Urothelium cell line (cell line): ENCODE measurements at places on chromosomes 12 and 14.
A peak's percentile ranks its signal among the peaks of the same experiment; 100 is the strongest.

DNA sequence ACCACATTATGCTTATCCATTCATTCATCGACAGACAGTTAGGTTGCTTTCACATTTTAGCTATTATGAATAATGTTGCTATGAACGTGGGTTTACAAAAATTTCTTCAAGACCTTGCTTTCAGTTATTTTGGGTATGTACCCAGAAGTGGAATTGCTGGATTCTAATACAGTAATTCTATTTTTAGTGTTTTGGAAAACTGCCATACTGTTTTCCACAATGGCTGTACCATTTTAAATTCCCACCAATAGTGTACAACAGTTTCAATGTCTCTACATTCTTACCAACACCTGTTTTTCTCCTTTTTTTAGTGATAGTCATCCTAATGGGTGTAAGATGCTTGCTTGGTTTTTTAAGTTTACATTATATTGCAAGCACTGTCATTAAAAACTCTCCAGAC lies 147.5 kb downstream of the ZFP36L1 start:
- no peak for DNase-seq

DNA sequence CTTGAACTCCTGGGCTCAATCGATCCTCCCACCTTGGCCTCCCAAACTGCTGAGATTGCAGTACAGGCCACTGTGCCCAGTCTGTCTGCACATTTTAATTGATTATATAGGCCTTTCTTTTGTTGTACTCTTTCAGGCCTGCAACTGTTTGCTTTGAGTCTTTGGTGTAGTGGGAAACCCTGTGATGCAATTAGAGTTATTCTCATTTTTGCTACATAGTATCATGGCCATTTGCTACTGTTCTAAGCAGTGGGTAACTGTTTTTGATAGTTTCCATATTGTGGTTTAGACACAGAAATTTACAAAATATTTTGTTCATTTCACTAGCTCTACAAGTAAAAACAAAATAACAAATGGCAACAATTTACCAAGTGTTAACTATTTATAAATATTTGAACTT lies 6.3 kb upstream of the TUBA1B start:
- DNase-seq: no peak

- DNase-seq: no peak
These were observed 25.2 kb downstream of the POLE start for GRCh38 chr12:132661972-132662371.

DNA sequence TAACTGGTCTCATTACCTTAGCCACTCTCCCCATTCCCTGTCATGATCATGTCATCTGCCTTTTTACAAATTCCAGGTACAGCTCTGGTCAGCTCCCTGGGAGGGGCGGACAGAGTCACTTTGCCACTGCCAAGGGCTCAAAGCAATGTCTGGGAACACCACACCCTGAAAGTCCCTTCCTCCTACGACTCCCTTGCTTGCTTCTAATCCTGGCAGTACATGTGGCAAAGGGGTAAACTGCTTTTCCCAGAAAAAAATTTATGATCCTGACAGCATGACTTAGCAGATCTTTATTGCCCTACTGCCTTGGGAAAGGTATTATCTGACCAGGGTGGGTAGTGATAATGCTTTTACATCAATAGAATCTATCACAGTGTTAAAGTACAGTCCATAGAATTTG lies 376.0 kb upstream of the PDE3A start:
- DNase-seq: no peak

DNA sequence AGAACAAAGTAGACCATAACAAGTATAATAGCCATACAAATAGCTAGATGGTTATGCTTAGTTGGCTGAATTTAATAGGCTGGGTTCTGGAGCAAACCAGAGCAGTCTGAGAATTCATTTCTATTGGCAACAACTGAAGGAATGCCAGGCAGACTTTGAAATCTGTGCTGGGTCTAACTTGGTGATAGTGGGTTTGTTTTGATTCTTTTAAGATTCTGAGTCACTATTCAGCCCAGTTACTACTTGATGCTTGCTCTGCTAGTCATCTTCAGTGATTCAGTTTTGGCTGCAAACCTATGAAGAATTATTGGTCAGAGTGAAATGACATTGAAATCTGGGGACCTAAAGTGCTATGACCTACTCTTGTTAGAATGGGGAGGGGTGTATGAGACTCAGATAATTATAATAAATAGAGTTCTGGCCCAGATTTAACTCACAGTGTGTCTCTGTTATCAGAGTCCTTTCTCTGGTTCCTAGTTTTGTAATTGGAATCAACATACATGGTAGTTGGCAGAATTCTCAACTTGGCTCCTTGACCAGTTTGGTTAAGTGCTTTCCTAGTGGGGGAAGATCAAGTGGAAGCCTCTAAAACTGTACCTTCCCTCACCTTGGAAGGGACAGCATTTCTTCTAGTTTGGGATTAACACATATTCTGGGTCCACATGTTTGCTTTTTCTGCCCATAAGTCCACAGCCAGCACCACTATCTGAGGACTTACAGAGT lies 43.5 kb downstream of the MNAT1 start:
- DNase-seq: no peak

DNA sequence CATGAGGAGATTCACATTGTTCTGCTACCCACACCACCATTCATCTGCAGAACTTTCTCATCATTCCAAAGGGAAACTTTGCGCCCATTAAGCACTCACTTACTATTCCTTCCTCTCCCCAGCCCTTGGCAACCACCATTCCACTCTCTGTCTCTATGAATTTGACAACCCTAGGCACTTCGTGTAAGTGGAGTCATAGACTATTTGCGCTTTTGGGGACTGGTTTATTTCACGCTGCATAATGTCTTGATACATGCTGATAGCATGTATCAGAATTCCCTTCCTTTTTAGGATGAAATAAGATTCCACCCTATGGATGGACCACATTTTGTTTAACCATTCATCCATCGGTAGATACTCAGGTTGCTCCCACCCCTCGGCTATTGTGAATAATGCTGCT lies 4.5 kb upstream of the EML1 start:
- DNase-seq: no peak

DNA sequence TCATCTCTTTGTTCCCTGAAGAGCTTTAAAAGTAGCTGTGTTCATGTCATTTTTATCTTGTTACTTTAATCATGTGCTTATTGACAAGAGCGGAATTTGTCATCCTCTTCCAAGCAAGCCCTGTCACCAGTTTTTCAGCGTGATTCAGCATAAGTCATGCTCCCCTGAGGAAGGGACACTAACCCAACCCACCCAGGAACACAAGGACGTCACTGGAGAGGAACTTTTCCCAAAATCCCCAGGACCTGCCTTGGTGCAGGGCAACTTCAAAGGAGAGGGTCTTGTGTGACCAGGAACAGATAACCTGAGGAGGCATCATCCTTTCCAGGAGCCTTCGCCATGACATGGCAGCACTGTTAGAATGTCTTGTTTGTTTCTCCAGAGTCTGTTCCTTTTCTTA lies 107.1 kb upstream of the DIO3 start:
- no peak for DNase-seq

- DNase-seq: no peak
These were observed 37.7 kb downstream of the CCDC175 start for GRCh38 chr14:59538936-59539335.

- peak; percentile 72 for DNase-seq
These were observed 9.4 kb upstream of the HVCN1 start for GRCh38 chr12:110698171-110698902.

GRCh38 chr12:96401076-96401871 lies 1.0 kb upstream of the CDK17 start:
- DNase-seq: peak; percentile 39

GRCh38 chr12:113269257-113269943 lies 48.1 kb downstream of the TPCN1 start:
- DNase-seq: no peak

GRCh38 chr12:71546322-71546861 lies 106.8 kb downstream of the LGR5 start:
- no peak for DNase-seq

GRCh38 chr12:57760347-57760982 lies 5.6 kb downstream of the MARCHF9 start:
- DNase-seq: no peak

- DNase-seq: no peak
These were observed 3.2 kb downstream of the CATSPERB start for GRCh38 chr14:91728616-91729183.

DNA sequence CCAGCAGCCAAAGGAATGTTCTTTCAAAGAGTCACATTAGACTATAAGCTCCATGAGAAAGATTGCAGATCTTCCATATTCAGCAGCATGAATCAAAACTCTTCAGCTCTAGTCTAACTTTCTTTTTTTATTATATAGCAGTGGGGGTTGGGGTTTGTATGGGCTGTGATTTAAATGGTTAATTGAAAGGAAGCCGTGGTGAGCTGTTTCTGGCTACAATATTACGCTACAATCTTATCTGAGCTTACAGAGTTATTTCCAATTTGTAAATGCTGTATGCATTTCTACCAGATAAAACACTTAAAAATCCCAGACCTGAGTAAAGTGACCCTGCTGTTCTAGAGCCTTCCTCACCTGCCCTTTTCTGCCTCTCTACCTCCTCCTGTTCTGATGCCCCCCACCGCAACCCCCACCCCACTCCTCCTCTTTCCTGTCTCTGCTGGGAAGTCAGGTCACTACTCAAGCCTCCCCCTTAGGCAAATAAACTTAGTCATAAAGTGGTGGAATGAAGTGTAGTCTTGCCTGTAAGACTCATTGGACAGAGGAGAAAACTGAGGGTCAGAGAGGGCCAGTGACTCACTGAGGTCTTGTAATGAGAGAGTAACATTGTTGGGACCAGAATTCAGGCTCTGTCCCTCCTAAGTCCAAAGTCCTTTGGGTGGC lies 1089.5 kb downstream of the BCL11B start:
- DNase-seq: peak; percentile 22

GRCh38 chr14:68195126-68195525 lies 375.5 kb downstream of the RAD51B start:
- no peak for DNase-seq

- no peak for DNase-seq
These were observed 9.2 kb upstream of the HIP1R start for GRCh38 chr12:122825773-122826724.

DNA sequence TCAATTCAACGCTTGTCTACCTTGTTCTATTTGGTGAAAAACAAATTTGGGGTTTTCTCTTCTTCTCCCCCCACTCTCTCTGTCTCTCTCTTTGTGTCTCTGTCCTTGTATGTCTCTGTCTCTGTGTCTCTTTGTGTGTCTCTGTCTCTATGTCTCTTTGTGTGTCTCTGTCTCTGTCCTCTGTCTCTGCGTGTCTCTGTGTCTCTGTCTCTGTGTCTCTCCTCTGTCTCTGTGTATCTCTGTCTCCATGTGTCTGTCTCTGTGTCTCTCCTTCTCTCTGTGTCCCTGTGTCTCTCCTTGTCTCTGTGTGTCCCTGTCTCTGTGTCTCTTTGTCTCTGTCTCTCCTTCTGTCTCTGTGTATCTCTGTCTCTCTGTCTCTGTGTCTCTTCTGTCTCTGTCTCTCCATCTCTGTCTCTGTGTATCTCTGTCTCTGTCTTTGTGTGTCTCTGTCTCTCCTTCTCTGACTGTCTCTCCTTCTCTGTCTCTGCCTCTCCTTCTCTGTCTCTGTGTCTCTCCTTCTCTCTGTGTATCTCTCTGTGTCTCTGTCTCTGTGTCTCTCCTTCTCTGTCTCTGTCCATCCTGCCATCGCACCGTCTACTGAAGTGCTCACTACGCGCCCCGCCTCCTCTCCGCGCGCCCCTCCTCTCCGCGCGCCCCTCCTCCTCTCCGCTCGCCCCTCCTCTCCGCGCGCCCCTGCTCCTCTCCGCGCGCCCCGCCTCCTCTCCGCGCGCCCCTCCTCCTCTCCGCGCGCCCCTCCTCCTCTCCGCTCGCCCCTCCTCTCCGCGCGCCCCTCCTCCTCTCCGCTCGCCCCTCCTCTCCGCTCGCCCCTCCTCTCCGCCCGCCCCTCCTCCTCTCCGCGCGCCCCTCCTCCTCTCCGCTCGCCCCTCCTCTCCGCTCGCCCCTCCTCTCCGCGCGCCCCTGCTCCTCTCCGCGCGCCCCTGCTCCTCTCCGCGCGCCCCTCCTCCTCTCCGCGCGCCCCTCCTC lies 12.8 kb downstream of the LRCOL1 start:
- no peak for DNase-seq

- DNase-seq: no peak
These were observed 110.2 kb downstream of the PPP2R5E start for GRCh38 chr14:63432888-63433552.

DNA sequence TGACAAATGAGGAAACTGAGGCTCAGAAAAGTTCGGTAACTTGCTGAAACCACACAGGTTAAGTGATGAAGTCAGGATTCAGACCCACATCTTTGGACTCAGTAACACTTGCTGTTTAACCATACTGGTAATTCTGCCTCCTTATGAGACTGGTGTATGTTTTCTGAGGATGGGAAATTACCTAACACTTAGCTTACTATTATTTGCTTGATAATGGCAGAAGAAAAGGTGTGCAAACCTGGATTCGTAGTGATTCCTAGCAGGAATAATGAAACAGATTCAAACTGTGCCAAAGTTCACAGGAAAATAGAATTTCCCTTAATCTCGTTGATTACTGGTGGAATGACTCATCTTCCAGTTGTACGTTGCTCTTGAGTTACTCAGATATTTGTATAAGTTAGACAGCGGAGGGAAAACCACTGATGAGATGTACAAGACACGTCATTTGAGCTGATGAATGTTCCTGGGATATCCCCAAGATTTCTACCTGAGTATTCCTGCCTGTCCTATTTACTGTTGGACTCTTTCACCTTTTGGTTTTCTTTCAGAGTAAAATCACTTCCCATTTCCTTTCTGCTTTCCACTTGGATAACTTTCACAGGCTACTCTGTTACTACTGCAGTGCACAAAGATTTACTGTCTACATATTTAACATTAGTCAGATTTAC lies 37.5 kb downstream of the PRORP start:
- DNase-seq: peak; percentile 70

DNA sequence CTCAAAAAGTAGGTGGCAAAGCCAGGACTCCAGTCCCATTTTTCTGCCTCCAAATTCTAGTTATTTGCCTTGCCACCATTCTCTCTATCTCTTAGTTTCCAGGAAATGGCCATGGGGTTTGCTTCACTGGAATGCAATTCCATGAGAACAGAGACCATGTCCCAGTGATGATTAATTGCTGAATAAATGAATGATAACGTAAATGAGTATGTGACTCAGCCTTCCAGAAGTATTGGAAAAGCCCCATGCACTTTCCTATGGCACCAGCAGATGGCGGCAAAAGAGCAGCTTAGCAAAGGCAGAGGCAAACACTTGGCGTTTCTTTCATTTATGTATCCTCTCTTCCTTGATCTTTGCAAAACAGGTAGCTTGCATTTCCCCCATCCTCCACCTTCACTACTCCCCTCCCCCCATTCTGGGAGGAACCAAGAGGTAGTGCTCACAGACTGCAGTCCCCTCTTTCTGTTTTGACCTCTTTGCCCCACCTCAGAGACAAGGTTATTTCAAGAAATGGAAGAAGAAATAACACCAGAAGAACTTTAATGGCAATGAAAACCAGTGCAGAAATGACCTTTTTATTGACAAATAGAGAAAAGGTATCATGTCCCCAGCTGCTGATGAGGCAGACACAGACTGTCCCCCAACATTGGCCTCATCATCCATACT lies 21.3 kb downstream of the TBX3 start:
- peak; percentile 69 for DNase-seq

- peak; percentile 39 for DNase-seq
These were observed 1.9 kb downstream of the ARHGEF40 start for GRCh38 chr14:21072031-21072473.

GRCh38 chr14:69487226-69487625 lies 2.7 kb downstream of the PLEKHD1 start:
- no peak for DNase-seq

- DNase-seq: peak; percentile 74
These were observed 429.1 kb downstream of the RAD51B start for GRCh38 chr14:68248481-68249255.
